Epithelial cell of proximal tubule (primary cell): ENCODE measurements at places on chromosomes 1 and 21.

GRCh38 chr21:35178827-35179226 is 129.7 kb upstream of the RUNX1 start:
- no peak for DNase-seq

DNA sequence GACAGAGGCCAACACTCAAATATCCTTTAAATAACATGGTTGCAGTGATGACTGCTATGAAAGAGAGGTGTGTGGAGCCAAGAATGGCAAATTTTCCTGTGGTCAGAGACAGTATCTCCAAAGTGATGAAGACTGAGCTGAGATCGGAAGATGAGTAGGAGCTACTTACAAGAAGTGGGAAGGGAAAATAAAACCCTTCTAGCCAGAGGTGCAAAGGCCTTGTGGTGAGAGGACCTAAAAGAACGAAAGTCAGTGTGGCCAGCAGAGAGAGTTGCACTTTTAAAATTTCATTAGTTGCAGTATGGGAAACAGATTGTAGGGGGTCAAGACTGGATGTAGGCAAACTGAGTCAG is 17.8 kb downstream of the SLAMF7 start:
- no peak for DNase-seq

- no peak for DNase-seq
Measured at GRCh38 chr1:231401478-231401877, 20.6 kb downstream of the EGLN1 start.

DNA sequence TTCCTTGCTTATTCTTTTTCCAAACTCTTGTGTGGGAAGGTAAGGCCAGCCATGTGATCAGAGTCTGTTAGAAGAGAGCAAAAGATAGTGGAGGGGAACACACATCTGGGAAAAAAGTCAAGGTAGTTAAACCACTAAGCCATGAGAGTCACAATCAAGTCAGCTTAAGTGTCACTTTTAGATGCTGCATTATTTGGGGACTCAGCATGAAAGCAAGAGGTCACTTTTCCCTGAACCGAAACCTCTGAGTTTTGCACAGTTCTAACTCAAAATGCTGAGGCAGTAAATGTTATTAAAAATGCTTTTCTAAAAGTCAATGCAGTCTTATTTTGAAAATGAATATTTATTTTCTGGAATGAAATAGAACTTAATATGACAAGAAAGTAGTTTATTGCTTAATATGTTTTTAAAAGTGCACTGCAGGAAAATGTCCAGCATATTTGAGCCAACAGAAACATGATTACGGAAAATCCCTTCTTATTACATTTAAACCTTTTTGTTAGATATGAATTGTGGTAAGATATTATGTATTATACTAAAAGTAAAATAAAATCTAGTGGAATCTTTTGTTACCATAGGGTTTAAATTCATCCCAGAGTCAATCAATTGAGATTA is 69.3 kb downstream of the RBM11 start:
- no peak for DNase-seq

DNA sequence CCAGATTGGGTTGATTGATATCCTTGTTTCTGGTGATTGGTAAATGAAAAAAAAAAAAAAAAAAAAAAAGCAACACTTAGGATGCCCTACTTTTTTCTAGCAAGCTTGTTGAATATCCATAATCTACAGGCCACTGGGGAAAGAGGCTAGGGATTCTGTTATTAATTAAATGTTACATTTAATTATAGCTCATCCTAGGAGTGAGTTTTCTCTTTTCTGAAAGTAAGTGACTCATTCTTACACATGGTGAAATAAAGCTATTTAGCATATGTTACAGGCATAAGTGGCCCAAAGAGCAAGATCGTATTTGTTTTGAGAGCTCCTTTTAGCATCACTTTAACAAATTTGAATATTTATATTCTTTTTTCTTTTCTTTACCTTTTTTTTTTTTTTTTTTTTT is 94.5 kb downstream of the FNBP1L start:
- DNase-seq: no peak

GRCh38 chr21:41429305-41429704 is 3.3 kb downstream of the MX1 start:
- no peak for DNase-seq
